Left lobe of liver (tissue), 2 donors: ENCODE measurements at places on chromosomes 4 and X.

DNA sequence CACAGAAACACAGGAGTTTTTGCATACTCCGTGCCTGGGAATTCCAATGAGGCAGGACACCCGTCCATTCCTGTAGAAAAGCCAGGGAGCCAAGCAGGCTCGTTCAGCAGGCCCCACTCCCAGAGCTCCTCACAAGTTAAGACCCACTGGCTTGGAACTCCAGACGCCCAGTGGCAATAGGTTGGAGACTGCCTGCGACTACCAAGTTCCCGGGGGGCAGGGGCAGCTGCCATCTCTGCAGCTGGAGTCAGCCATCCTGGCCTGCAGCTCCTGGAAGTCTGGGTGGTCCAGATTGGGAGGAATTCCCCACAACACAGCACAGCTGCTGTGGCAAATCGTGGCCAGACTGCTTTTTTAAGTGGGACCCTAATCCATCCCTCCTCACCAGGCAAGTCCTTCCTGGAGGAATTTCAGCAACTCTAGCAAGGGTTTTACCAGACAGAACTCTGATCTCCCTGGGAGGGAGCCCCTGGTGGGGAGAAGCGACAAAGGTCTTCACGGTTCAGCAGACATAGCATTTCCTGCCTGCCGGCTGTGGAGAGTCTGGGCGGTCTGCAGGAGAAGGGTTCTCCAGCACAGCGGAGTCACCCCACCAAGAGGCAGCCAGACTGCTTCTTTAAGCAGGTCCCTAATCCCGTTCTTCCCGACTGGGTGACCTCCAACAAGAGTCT lies 231.9 kb downstream of the STPG2 start:
- no peak for DNase-seq

DNA sequence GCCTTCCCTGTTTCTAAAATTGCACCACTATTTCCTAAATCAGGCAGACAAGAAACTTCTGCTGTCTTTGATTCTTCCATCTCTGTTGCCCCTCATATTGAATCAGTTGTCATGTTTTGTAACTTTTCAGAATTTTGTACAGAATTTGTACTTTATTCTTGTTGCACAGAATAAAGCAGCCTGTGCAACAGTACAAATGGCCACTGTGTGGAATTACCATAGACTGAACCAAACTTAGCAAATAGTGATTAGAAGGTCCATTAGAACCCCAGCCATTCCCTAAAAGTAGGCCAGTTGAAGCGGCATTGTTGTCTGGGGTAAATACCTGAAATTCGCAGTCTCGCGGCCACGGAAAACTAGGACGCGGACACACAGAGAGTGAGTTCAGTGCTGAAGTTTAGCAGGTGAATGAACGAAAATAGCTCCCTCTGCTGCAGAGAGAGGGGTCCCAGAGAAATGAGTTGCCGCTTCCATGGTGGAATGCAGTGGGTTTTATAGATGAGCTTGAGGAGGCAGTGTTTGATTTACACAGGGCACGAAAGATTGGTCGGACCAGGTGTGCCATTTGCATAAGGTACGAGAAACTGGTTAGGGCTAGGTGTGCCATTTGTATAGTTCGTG lies 71.8 kb downstream of the C4orf33 start:
- DNase-seq, result no peak

DNA sequence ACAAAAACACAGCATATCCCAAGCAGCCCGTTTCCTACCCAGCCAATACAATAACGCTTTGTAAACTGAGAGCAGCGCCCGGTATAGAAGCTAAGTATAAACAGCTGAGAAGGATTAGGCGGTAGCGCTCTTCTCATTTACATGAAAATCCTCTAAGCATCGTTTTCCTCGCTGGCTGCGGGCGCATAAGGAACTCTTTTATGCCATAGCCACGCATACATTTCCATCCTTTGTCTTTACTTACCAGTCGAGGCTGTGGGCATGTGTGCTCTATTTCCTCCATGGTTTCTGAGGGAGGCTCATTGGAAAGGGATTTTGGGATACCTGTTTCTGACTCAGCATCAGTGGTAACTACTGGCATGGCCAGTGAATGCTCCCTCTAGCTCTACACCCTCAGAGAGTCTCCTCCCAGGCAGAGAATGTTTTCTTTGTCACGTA lies 383 bp downstream of the PCYT1B start:
- no peak for DNase-seq

- no peak for DNase-seq
These were observed 2637.0 kb downstream of the PCDH7 start for GRCh38 chr4:33357121-33357520.

DNA sequence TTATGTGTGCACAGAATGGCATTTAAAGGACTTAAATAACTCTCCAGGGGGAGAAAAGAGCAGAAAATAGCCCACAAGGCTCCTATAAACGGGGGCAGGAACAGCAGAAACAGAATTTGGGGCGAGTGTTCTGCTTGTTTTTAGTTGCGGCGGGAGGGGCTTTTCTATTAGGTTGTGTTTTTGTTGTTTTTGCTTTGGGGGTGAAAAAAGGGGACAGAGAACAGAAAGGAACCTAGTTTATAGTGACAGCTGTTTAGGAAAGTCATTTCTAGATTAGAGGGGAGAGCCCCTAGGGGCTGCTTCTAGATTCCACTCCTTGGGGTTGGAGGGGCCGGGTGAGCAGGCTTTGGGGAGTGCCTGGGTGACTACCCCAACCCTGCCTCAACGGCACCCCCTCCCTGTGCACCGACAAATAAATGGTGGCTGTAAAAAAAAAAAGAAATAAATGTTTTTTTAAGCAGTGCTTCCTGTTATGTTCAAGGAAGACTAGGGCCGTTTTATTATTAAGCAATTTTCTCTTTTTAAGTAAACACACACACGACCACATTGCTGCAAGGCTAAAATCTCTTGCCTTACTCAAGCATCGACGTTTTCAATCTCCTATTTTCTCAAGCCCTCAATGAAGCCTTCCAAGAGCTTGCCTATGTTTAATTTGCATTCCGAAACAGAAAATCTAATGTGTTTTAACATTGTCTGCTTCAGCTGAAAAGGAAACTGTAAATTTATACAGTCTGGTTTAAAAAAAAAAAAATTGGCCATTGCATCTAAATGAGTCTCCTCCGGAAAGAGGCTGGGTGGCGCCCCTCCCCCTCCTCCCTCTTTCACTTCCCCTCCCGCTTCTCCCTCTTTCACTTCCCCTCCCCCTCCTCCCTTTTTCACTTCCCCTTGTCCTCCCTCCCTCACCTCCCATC lies 123.3 kb upstream of the TBL1X start:
- peak; percentile 51 for DNase-seq

DNA sequence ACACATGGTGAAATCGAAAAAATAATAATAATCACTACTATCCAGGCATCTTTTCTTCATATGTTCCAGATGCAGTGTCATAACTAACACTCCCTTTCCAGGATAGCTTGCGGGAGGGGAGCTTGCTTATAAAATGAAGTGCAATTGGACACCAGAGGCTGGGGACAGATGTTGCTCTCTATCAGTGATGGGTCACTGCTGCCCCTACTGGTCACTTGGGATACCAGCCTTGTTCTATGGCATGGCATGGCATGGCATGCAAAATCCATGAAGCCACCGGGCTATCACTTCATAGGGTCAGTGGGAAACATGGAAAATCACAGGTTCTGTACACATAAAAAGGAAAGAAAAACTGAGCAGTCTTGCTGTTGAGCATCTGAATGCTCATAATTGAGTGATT lies 168.1 kb downstream of the GLRA2 start:
- no peak for DNase-seq

- DNase-seq, result peak; percentile 82
These were observed at the start of gene WDFY3 for GRCh38 chr4:84966382-84967242. TSS of gene WDFY3 (minus strand) at chr4:84966690. CDS start at chr4:84860591, 106,099 bp downstream.

- no peak for DNase-seq
These were observed 61.1 kb downstream of the WDR19 start for GRCh38 chr4:39243462-39243861.
